ENCODE measurements at places on chromosomes 5 and 9.
A peak's percentile ranks its signal among the peaks of the same experiment; 100 is the strongest.

- DNase-seq = no peak
Observed at GRCh38 chr5:172542651-172543131, 88.4 kb upstream of the SH3PXD2B start.

GRCh38 chr5:167001246-167001645, 1290.2 kb upstream of the WWC1 start:
- no peak for DNase-seq

- no peak for DNase-seq
Observed at GRCh38 chr5:107826311-107827000, 155.7 kb upstream of the EFNA5 start.

GRCh38 chr5:136065588-136065987, 36.8 kb downstream of the TGFBI start:
- no peak for DNase-seq

GRCh38 chr9:72564479-72565281, 43.3 kb downstream of the TMC1 start:
- DNase-seq = no peak

GRCh38 chr5:54095969-54096368, 214.4 kb downstream of the ARL15 start:
- DNase-seq = no peak

GRCh38 chr9:99107421-99107820, 2.5 kb downstream of the TGFBR1 start:
- no peak for DNase-seq

DNA sequence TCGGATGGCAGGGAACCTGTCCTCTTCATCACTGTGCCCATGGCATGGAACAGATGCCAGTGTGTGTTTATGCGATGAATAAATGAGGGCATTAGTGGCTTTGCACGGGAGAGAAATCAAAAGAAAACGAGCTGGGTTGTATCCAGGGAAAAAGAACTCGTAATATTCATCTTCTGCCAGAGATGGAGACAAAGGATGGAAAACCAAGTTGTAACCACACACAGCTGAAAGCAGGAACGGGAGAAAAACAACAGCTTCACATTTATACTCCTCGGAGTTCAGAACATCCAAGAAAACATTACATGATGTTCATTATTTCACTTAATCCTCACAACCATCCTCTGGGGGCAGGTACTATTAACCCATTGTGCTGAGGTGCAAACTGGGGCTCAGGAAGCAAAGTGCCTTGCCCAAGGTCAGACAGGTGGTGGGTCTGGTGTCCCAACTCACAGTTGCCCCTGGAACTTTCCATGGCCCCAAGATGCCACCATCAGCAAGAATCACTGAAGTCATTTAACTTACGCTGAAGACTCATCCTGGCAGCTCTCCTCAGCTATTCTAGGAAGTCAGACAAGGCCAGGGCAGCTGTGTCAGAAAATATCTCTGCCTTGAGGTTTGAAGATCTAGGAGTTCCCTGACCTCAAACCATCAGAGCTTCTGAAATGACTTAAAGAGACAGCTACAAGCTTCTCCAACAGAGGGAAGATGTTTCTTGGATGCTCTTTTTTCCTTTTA, 250.4 kb downstream of the NSG2 start:
- no peak for DNase-seq

GRCh38 chr9:87944682-87945081, 26.9 kb downstream of the SPATA31C1 start:
- DNase-seq = no peak

DNA sequence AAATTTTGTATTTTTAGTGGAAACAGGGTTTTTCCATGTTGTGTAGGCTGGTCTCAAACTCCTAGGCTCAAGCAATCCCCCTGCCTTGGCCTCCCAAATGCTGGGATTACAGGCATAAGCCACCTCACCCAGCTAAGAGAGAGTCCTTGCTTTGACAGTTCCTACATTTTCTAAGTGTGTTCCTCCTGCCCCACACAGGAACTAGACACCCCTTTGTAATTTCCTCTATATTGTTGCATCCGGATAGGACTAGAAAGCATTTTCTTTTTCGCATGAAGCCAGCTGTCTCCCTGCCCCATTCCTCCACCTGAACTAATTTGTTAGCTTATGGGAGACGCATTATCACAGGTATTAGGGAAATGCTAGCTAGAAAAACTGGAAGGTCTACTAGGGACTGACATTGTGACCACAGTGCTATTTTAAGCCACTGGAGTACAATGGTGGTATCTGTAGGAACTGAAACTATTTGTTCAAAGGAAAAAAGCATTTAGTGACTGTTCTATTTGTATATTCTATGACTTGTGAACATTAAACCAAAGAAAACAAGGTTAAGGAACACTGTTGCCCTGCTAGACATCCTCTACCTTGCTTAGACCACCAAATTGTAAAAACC, 214.1 kb downstream of the SMARCA2 start:
- DNase-seq = no peak

DNA sequence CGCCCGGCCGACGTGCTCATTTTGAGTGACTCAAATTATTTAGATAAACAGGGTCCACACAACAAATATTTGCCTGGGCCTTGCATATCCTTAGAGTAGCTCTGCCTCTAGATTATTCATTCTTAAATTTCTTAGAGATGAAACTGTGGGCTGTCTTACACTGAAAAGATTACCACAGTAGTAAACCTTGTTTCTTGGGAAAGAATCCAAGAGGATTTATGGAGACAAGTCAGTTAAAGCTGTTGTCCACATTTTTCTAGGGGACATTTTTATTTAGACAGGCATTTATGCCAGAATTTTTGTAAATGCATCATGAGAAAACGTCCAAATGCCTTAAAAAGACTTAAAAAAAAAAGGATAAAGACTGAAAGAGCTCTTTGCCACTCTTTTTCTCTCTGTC, 32.6 kb upstream of the RANBP3L start:
- DNase-seq = no peak

DNA sequence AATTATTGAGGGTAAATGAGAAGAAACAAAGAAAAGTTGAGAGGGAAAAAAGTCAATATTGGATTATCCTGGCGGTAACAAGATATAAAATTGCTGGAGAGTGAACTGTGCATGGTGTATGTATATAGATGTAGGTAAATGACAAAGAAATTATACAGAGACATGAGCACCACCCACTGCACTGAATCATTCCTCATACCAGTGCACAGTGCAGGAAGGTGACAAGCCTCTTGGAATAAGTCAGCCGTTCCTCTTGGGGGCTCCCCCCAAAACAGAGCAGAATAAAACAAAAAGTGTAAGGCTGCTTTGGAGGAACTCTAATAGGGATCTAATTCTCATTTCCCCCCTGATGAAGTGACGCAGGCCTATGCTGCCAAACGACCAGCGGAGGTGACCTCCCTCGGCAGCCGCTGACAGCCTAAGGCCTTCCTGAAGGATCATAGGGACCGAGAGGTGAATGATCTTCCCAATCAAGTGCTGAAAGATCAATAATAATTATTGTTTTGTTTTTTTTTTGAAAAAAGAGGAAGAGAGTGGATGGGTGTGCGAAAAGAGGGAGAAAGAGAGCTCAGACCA, 245.0 kb downstream of the PSAT1 start:
- no peak for DNase-seq

DNA sequence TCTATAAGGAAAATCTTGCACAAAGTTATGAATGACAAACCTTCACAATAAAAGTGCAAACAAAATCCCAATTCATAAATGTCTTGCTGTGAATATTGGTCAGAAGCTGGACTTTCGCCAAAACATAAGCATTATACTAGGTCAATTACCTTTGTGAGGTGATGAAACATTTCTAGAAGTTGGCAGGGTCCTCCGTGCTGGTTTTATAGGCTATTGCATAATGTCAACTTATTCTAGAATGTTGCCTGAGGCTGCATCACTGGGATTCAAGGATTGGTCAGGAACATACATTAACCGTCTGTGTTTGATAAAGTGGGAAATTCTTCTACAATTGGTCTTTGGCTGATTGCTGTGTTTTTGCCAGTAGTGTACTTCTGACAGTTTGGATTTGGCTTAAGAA, 49.8 kb upstream of the PALM2AKAP2 start:
- peak; percentile 35 for DNase-seq

All from NCI-H2029 treated with DMSO at 0.1 percent for 48 hours (cell line).